Left ventricle myocardium inferior (tissue), 1 donor: ENCODE measurements at places on chromosomes 5 and 9.
A peak's percentile ranks its signal among the peaks of the same experiment; 100 is the strongest.

- H3K4me1 ChIP-seq, result peaks cover 24% of the 10 kb centered on the region
- no peak for DNase-seq
- no peaks in the 10 kb centered on the region for H3K27me3 ChIP-seq
Measured at GRCh38 chr5:59279979-59280378, 613.5 kb downstream of the PDE4D start.

- H3K36me3 ChIP-seq, result no peaks in the 10 kb centered on the region
- H3K4me1 ChIP-seq, result peaks cover 8% of the 10 kb centered on the region
- no peaks in the 10 kb centered on the region for H3K27me3 ChIP-seq
- no peak overlapping the region for H3K27ac ChIP-seq
Measured at GRCh38 chr9:133945314-133945975, 46.7 kb downstream of the VAV2 start.

DNA sequence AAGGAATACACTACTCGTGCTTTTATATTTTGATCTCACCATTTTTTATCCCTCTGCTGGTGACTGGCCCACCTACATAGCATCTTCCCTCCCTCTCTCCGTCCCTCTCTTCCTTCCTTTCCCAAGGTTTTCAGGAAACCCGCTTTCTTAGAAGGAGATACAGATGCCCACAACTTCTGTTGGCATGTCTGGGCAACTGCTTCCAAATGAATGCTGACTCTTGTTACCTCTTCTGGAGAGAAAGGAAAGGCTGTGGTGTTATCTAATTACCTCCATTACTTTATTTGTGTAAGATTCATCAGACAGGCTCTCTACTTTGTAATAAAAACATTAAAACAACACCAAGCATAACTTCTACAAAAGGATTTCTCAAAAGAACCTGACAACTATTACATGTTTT is 20.2 kb downstream of the FANCC start:
- no peaks in the 10 kb centered on the region for H3K36me3 ChIP-seq
- H3K27ac ChIP-seq, result no peak overlapping the region
- no peaks in the 10 kb centered on the region for H3K4me1 ChIP-seq

DNA sequence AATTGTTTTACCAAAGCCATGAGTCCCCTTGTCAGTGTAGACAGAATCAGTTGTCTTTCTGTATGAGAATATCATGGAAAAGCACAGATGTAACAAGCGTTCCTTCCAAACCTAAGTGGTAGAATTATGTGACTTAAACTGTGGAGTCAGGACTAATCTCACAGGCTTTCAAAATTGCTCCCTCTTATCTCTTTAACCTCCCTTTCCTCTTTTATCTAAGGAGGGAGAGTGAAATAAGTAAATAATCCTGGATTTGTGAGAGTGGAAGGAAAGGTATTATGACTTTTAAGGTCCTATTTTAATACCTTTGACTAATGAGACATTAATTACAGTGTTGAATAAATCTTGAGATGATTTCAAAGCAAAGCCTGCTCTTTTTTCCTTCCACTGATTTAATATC is 52.4 kb upstream of the LIFR start:
- peaks cover 29% of the 10 kb centered on the region for H3K4me1 ChIP-seq
- no peak for DNase-seq
- no peaks in the 10 kb centered on the region for H3K27me3 ChIP-seq
- no peaks in the 10 kb centered on the region for H3K36me3 ChIP-seq

GRCh38 chr5:83368835-83369234 is 102.7 kb upstream of the VCAN start:
- H3K36me3 ChIP-seq, result no peaks in the 10 kb centered on the region
- H3K4me1 ChIP-seq, result no peaks in the 10 kb centered on the region
- H3K4me3 ChIP-seq, result no peak overlapping the region

GRCh38 chr9:91515074-91515687 is 91.5 kb upstream of the NFIL3 start:
- H3K36me3 ChIP-seq, result no peaks in the 10 kb centered on the region
- peaks cover 4% of the 10 kb centered on the region for H3K4me1 ChIP-seq
- no peak overlapping the region for H3K27ac ChIP-seq
- H3K27me3 ChIP-seq, result no peaks in the 10 kb centered on the region
- DNase-seq, result peak; percentile 24

GRCh38 chr5:137023371-137023770 is 475.8 kb downstream of the SPOCK1 start:
- H3K27me3 ChIP-seq, result no peaks in the 10 kb centered on the region
- H3K36me3 ChIP-seq, result no peaks in the 10 kb centered on the region
- peaks cover 18% of the 10 kb centered on the region for H3K4me1 ChIP-seq
- H3K27ac ChIP-seq, result no peak overlapping the region
- DNase-seq, result no peak
- H3K4me3 ChIP-seq, result no peak overlapping the region

DNA sequence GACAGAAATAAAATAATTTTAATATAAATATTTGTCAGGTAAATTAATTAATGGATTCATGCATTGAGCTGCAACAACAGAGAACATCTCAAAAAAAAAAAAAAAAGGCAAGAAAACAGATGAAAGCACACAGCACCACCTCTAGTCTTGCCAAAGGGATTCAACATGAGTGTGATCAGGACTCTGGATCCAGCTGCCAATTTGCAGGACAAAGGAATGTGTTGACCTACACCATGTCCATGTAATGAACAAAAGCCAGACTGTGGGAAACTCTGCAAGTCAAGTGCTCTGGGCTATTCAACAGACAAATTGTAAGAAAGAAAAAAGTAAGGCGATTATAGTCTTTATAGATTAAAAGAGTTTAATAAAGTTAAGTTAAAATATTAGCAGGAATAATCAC is 769.3 kb downstream of the TLR4 start:
- DNase-seq, result no peak
- no peak overlapping the region for H3K4me3 ChIP-seq
- H3K36me3 ChIP-seq, result no peaks in the 10 kb centered on the region
- no peaks in the 10 kb centered on the region for H3K27me3 ChIP-seq

- H3K27ac ChIP-seq, result no peak overlapping the region
- H3K4me3 ChIP-seq, result no peak overlapping the region
- H3K27me3 ChIP-seq, result no peaks in the 10 kb centered on the region
- H3K36me3 ChIP-seq, result no peaks in the 10 kb centered on the region
Measured at GRCh38 chr9:127585161-127585819, 26.8 kb upstream of the STXBP1 start.

- H3K4me3 ChIP-seq, result no peak overlapping the region
- no peak overlapping the region for H3K27ac ChIP-seq
- peaks cover 22% of the 10 kb centered on the region for H3K4me1 ChIP-seq
- H3K36me3 ChIP-seq, result no peaks in the 10 kb centered on the region
Measured at GRCh38 chr5:171705830-171706468, 79.7 kb upstream of the SMIM23 start.

DNA sequence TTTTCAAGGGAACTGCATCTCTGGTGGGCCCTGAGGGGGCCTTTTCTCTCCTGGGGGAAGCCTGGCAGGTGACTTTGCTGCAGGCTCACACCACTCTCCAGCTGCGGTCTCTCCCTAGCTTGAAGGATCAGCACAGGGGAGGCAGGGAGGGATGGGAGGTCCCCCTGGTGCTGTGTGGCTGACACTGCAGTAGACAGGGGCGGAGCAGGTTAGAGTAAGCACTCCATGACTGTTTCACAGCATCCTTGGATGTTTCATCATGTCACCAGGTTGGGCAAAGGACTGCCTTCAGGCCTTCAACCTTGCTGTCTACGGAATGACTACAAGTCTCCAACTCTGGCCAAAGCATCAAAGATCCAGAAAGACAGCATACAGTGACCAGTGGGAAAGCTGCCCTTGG is 470.7 kb downstream of the CDK5RAP2 start:
- H3K27ac ChIP-seq, result no peak overlapping the region
- no peaks in the 10 kb centered on the region for H3K36me3 ChIP-seq
- DNase-seq, result no peak

GRCh38 chr5:103847060-103847459 is 284.5 kb upstream of the NUDT12 start:
- no peak overlapping the region for H3K4me3 ChIP-seq
- no peaks in the 10 kb centered on the region for H3K36me3 ChIP-seq
- no peaks in the 10 kb centered on the region for H3K4me1 ChIP-seq
- no peaks in the 10 kb centered on the region for H3K27me3 ChIP-seq

- no peaks in the 10 kb centered on the region for H3K27me3 ChIP-seq
- no peak overlapping the region for H3K4me3 ChIP-seq
- no peak for DNase-seq
- no peaks in the 10 kb centered on the region for H3K36me3 ChIP-seq
- no peak overlapping the region for H3K27ac ChIP-seq
Measured at GRCh38 chr9:14245901-14246525, 67.9 kb downstream of the NFIB start.

- no peak for DNase-seq
- no peak overlapping the region for H3K4me3 ChIP-seq
- H3K27me3 ChIP-seq, result no peaks in the 10 kb centered on the region
Measured at GRCh38 chr9:115850548-115851304, 302.9 kb upstream of the PAPPA start.

DNA sequence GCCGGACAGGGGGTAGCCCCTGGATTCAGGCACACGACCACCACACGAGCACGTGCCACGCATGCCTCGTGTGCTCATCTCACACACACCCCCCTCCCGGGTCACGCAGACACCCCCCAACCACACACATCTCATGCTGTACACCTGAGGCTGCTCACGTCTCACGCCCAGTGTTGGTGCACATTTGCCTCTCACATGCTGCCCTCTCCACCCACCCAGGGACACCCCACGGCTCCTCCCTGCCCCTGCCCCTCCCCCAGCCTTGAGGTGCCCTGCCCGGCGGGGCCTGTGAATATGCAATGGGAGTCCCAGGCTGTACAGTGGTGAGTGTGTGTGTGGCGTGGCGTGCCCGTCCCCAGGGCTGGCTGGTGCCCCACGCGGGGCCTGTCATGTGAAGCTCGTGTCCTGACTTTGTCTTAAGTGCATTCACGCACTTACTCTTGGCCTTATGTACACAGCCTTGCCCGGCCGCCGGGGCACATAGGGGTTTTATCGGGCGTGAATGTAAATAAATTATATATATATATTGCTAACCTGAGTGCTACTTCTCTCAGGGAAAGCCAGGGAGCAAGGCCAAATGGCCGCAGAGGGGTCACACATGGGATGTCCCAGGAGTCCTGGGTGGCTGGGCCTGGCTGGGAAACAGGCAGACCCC is 18.7 kb downstream of the HK3 start:
- H3K27me3 ChIP-seq, result peaks cover 41% of the 10 kb centered on the region
- H3K4me3 ChIP-seq, result no peak overlapping the region
- no peak overlapping the region for H3K27ac ChIP-seq
- H3K4me1 ChIP-seq, result no peaks in the 10 kb centered on the region
- no peak for DNase-seq

- H3K27ac ChIP-seq, result peak overlapping the region; percentile 8
- peaks cover 68% of the 10 kb centered on the region for H3K4me1 ChIP-seq
- H3K4me3 ChIP-seq, result no peak overlapping the region
- peaks cover 80% of the 10 kb centered on the region for H3K36me3 ChIP-seq
Measured at GRCh38 chr5:149834246-149834855, 104.2 kb downstream of the PPARGC1B start.

- peaks cover 99% of the 10 kb centered on the region for H3K4me1 ChIP-seq
- no peaks in the 10 kb centered on the region for H3K27me3 ChIP-seq
- no peak overlapping the region for H3K4me3 ChIP-seq
- no peak for DNase-seq
- no peaks in the 10 kb centered on the region for H3K36me3 ChIP-seq
Measured at GRCh38 chr5:143347046-143347445, 56.4 kb downstream of the NR3C1 start.

GRCh38 chr5:2761921-2762488 is 10.5 kb upstream of the IRX2 start:
- peaks cover 100% of the 10 kb centered on the region for H3K27me3 ChIP-seq
- H3K4me3 ChIP-seq, result no peak overlapping the region
- peaks cover 3% of the 10 kb centered on the region for H3K4me1 ChIP-seq
- DNase-seq, result no peak

DNA sequence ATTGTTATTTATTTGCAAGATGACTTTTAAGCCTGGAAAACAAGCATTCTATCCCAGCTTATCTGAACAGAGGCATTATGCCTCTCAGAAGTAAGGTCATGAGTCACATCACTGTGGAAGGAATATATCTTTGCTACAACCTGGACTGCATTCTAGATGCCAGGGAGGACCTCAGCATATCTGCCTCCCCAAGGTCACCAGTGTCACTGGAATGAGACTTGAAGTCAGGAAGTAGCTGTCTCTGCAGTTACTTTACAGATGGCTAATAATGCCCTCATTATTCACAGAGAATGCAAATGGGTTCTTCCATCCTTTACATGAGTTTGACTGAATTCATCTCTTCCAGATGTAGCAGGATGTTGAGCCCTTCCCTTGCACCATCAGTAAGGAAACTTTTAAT is 4.4 kb upstream of the FAM13B start:
- no peaks in the 10 kb centered on the region for H3K36me3 ChIP-seq
- DNase-seq, result no peak
- no peak overlapping the region for H3K27ac ChIP-seq
- no peaks in the 10 kb centered on the region for H3K27me3 ChIP-seq

DNA sequence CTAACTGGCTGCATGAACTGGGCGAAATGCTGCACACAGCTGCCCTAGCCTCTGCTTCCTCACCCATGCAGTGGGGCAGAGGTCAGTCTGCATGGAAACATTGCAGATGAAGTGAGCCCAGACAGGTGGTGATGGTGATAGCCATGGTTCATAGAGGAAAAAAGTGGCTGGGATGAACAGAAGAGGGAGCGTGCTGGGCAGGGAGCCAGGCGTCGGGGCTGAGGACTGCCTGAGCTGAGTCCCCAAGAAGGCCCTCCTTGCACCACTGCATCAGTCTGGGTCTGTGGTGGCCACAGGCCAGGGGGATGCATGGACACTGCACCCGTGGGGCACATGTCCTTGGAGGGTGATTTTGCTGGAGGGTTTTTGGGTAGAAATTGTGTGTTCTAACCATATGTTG is 80.5 kb downstream of the AMBP start:
- H3K36me3 ChIP-seq, result no peaks in the 10 kb centered on the region
- peaks cover 35% of the 10 kb centered on the region for H3K4me1 ChIP-seq
- no peak overlapping the region for H3K27ac ChIP-seq
- peaks cover 21% of the 10 kb centered on the region for H3K27me3 ChIP-seq

DNA sequence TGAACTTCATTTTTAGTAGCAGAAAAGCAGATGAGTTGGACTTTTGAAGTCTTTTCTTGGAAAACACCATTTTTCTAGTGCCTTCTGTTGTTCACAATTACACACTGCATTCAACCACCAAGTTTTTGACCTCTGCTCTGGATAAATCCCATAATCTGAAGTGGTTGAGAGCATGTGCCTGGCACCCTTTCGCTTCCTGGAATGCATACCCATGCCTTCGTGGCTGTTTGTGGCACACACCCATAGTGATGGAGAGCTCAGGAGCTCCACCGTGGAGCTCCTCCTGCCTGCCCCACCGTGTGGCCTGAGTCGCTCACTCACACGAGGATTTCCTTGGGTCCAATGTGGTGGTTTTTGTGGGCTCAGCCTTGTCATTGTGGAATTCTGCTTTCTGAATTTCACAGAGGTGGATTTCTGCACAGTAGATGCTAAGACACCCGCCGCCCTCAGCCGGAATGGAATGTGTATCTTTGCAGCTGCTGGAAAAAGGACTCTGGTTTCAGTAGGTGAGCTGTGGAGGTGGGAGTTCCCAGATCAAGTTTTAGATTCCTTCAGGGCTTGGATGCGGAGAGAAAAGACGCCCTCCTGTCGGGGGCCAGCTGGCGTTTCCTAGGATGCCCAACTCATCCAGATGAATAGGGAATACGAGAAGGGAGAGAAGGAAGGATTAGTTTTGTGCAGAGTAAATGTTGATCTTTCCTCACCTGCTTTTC is 500.4 kb downstream of the IRX1 start:
- no peaks in the 10 kb centered on the region for H3K36me3 ChIP-seq
- no peaks in the 10 kb centered on the region for H3K27me3 ChIP-seq
- peaks cover 36% of the 10 kb centered on the region for H3K4me1 ChIP-seq
